ENCODE measurements at places on chromosomes 5 and 9. TPM values are rescaled to one million over a fixed set of nuclear protein-coding genes. Genes with fewer than 3 reads are reported as not detected.

NIPAL4 gene
- total RNA-seq: not detected

CRAT gene
- 41.9 TPM for total RNA-seq

CERCAM gene
- total RNA-seq: 117 TPM

- DNase-seq: peak; percentile 61
These were observed 737 bp downstream of the SLC1A3 start for GRCh38 chr5:36607114-36607571.

DNA sequence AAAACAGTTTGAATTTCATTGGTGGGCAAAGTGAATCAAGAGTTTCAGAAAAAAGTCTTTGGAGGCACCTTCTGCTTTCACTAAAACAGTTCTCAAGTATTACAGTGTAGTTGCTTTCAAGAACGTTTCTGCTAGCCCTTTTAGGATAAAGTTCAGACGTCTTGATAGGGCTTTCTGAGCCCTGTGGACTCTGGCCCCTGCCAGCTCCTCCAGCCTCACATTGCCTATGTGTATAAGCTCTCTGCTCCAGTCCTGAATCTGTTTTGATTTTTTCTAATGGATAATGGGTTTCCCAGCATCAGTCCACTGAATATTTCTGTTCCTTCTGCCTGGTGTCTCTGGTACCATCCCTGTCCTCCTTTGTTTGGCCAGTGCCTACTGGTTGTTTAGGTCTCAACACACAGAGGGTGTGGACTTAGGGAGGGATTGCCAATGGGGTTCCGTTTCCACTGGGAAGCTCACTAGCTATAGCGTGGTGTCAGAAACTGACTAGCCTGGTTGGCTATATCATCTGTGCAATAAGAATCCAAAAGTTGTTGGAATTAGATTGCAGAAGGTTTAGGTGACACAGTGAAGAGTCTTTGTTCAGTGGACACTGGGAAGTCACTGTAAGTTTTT is 26.4 kb downstream of the ARHGAP26 start:
- DNase-seq: no peak

- DNase-seq: no peak
These were observed 600.2 kb upstream of the TLE4 start for GRCh38 chr9:78971540-78971939.

- DNase-seq: peak; percentile 25
These were observed 108.9 kb upstream of the SPRY4 start for GRCh38 chr5:142433526-142434321.
